Fibroblast of skin of right quadriceps (primary cell): ENCODE measurements at places on chromosomes 1 and 21.

DNA sequence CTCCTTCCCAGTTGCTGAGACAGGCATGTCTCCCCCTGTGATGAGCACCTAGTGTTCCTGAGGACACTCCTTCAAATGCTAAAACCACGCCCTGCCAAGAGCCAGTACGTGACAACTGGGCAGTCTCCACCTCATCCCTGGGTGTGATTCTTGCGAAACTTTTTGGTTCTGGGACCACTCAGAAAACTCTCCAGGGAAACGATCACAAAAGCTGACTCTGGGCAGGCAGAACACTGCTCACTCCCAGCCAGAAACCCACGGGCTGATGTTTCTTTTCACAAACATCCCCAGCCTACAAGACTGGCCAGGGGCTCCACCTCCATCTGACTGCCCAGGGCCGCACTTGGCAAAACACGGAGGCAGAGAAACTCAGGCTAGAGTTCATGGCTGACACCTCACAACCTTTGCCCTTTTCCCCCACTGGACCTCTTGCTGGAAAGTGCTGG lies 24.4 kb downstream of the DHRS3 start:
- DNase-seq = peak; percentile 61

DNA sequence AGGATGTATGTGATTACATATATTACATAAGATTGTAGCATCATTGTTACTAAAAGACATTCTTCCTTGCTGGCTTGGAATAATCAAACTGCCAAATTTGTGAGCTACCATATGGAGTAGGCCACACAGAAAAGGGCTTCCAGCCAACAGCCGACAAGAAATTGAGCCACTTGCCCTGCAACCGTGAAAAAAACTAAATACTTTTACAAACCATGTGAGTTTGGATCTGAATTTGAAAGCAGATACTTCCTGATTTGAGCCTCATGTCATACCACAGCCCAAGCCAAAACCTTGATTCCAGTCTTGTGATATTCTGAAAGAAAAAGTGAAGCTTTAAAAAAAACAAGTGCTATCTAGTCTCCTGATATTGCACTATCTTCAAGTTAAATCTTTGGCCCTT lies 55.6 kb upstream of the PRMT6 start:
- peak; percentile 32 for DNase-seq

- DNase-seq = peak; percentile 11
Measured at GRCh38 chr21:16473988-16474387, 744.2 kb downstream of the USP25 start.

DNA sequence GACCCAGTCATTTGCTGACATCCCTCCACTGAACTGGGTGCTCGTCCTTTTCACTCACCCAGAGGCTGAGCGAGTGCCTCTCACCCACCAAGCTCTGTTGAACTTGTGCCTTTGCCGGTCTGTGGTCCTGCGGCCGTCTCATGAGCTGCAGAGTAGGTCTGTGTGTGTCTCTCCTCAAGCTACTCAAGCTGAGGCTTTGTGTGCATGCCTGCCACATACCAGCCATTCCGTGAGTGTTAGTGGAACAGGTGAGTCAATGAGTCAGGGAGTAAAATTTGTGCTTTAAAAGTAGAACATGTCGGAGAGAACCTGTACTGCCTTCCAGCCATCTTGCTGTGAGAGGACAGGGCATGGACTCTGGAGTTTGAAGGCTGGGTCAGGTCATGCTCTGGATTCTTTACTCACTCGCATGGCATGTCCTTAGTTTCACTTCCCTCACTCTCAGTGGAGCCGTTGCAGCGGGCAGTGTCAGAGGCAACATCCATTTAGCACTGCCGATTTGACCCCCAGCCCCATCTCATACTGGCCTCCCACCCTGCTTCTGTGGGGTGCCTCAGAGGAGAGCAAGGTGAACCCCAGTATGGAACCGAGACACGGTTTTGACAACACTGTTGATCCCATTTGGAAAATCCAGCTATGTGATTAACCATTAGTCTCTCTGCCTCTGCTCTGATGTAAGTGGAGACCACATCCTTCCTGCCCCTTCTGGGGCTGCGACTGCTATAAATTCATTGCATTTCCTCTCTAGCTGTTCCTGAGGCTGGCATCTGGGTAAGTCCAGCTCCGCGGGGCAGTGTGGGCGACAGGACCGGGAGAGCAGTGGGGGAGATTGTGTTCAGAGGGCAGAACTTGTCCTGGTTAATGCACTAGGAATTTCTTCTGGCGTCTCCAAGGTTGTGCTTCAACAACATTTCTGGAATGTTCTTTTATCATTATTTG lies at the start of gene NLRP3:
Gene NLRP3 (plus strand): TSS at position 751 of the 939 bp plus-strand sequence. CDS start 2,628 bp downstream, outside the sequence.
- DNase-seq = no peak

GRCh38 chr1:169202791-169203665 lies 96.5 kb downstream of the ATP1B1 start:
- no peak for DNase-seq

- DNase-seq = peak; percentile 39
Measured at GRCh38 chr1:77857552-77857951, 30.9 kb upstream of the NEXN start.
